ENCODE measurements at places on chromosomes 7 and 10.

DNA sequence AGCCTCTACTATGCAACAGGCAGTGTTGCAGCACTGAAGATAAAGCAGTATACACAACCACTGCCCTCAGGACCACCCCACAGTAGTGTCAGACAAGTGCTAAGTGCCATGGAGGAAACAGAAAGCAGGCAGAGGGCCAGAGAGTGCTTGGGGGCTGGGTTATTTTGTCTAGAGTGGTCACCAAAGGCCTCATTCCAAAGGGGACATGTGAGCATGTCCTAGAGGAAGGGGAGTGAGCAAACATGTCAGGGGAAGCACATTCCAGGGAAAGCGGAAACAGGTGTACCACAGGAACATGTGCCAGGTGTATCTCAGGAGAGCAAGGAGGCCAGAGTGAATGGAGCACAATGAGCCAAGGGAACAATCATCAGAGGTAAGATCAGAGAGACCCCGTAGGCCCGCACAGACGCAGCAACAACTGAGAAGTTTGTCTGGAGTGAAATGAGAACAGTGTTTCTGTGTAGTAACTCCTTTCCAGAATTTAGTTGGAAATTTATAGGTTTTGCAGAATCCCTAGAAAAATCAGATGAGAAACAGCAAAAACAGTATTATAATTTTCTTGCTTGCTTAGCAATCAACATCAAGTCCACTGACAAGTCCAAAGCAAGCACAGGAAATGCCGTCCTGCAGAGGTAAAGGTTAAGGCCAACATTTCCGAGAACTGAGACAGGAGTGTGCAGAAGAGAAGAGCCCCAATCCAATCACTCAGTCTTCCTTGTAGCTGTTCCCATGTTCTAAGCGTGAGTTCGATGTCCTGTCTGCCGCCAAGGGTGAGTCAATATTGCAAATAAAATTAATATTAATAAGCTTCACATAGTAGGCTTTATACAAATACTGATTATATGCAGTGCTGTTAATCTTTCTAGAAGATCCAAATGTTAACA lies 67.3 kb downstream of the SGMS1 start:
- DNase-seq: no peak

DNA sequence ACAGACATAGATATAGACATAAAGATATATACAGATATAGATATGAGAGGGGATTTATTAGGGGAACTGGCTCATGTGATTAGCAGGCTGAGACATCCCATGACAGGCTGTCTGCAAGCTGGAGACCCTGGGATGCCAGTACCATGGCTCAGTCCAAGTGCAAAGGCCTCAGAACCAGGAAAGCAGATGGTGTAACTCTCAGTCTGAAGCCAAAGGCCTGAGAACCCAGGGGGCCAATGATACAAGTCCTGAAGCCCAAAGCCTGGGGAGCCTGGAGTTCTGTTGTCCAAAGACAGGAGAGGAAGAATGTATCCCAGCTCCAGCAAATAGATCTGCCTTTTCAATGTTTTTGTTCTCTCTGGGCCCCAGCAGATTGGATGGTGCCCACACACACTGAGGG lies 5.5 kb downstream of the NCOA4 start:
- no peak for DNase-seq

DNA sequence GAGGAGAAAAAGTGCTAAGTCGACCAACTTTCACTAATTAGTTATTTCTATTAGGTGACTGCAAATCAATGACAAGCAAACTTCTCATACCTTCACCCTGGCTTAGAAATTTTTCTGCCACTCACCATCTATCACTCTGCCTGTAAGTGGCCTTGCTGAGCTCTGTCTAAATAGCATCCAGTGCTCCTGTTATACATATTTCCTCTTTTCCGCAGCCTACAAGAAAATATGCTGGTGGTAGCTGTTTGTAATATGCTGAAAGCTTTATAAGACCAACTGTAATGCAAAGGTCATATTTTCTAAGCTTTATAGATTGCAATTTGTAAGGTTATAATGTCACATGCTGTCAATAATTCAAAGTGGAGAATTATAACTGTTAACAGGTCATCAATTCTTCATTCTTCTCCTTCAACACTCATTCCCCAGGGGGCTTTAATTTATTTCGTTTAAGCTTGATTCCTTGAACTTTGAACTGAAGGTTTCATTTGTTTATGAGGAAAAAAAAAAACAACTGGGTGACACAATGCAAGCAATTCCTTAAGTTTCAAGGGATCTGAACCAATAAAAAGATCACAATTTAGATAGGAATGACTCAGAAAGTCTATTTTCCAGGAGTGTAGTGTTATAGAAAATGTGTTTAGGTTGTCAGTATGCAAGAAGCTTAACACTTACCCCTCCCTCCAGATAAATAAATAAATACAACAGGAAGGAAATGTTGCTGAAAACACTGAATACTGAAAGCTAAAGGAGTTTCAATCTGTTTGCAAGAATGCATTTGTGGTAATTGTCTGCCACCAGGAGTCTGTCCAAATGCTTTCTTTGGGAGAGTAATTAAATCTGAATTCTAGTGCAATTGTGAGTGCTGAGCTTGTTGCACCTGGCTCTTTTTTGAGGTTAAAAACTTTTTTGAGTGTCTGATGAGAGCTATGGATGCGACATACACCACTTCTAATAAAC lies 183.7 kb downstream of the SORCS1 start:
- no peak for DNase-seq

GRCh38 chr7:137986252-137987017 lies 15.5 kb downstream of the CREB3L2 start:
- DNase-seq: peak; percentile 68

DNA sequence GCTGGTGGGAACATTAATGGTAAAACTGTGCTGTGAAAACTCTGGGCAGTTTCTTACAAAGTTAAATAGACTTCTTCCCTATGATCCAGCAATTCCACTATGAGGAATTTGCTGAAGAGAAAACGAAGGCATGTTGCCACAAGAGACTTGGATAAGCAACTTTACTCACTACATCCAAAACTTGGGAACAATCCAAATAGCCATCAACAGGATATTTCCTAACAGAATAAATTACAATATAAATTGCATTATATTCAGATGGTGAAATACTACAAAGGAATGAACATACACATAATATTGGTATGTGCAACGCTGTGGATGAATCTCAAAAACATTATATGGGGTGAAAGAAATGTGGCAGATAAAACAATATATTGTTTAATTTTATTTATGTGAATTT lies 21.4 kb upstream of the MKI67 start:
- peak; percentile 43 for DNase-seq

DNA sequence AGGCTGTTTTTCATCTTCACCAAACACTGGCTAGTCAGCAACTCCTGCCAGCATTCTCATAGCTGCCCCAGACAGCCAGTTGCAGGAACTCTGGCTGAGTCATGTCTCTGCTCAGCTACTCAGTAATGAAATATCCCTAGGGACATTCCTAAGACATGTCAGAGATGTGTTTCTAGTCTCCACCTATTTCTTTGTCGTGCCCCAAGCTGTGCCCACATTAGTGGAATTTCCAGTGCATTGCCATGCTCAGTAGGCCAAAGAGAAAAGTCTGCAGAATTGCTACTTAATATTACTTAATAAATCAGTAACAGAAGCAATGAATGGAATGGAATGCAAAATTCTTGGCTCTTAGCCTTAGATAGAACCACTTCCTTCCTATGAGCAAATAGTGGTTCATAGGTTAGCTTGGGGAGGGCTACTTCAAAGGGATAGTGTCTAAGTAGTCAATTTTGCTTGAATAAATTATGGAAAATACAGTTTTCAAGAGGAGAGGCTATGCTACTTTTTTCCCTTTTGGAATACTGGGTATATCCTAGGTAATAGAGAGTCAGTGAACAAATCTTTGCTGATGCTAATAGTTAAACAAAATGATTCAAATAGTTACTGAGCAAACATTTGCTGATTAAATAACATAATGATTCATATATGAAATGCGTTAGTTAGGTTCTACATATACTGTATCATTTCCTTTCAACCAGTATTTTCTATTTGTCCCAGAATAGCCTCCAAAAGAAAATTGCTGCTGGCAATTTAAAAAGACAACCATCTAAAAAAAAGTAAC lies 23.6 kb upstream of the SEMA3C start:
- DNase-seq: peak; percentile 86

DNA sequence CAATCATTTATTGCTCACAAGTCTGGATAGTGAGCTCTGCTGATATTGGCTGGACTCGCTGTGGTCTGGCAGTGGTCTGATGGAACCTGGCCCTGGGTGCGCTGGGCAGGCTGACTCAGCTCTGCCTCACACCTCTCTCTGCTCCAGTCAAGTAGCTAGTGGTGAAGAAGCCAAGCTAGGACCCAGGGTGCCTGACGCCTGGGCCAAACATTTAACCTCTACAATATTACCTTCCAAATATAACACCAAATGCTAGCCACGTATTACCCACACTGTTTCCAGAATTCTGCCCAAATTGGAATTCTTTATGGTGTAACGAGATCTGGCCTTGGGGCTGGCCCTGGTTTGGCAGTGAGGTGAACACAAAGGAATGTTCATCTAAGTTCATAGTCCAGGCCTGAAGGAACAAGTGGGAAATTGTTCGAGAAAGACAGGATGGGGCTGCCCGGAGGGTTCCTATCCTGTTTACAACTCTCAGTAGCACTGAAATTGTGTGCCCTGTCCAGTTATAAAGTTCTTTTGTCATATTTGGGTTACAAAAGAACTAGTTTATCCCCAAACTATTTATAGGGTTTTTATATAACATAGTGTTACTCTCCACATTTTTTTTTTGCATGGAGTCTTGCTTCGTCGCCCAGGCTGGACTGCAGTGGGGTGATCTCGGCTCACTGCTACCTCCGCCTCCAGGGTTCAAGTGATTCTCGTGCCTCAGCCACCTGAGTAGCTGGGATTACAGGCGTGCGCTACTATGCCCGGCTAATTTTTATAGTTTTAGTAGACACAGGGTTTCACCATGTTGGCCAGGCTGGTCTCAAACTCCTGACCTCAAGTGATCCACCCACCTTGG lies 16.3 kb downstream of the OR2AE1 start:
- DNase-seq: peak; percentile 3

- no peak for DNase-seq
Measured at GRCh38 chr7:128113839-128114238, 82.6 kb upstream of the LRRC4 start.

- no peak for DNase-seq
Measured at GRCh38 chr10:43444323-43444722, 7.4 kb downstream of the ZNF487 start.

- no peak for DNase-seq
Measured at GRCh38 chr10:122333037-122333436, 41.5 kb upstream of the PLEKHA1 start.

Data from AG09319 (cell line).